T-helper 22 cell (primary cell): ENCODE measurements at places on chromosomes 1 and 21.

DNA sequence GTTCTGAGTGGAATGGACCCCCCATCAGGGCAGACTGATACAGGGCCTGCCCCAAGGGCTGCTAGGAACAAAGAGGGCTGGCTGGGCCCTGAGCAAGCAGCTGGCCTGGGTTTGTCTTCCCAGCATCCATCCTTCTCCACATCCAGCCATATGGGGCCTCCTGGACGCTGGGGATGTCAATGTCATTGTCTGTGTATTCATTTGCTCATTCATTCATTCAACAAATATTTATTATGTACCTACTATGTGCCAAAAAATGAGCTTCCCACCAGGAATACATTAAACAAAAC lies 15.6 kb upstream of the ECE1 start:
- no peak for DNase-seq

GRCh38 chr1:200979574-200980451 lies 43.7 kb downstream of the KIF21B start:
- peak; percentile 26 for DNase-seq

- DNase-seq = no peak
Observed at GRCh38 chr1:85605484-85606413, 25.2 kb downstream of the CCN1 start.

DNA sequence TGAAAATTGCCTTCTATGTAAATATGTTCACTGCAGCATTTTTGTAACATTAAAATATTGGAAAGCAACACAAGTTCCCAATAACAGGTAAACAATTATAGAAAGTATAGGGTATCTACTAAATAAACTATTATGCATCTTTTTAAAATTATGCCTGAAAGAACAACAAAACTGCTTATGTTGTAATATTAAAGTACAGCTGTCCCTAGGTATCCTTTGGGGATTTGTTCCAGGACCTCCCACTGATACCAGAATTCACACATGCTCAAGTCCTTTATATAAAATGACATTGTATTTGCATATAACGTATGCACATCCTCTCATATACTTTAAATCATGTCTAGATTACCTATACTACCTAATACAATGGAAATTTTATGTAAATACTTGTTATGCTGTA lies 121.8 kb upstream of the TNFSF4 start:
- no peak for DNase-seq

DNA sequence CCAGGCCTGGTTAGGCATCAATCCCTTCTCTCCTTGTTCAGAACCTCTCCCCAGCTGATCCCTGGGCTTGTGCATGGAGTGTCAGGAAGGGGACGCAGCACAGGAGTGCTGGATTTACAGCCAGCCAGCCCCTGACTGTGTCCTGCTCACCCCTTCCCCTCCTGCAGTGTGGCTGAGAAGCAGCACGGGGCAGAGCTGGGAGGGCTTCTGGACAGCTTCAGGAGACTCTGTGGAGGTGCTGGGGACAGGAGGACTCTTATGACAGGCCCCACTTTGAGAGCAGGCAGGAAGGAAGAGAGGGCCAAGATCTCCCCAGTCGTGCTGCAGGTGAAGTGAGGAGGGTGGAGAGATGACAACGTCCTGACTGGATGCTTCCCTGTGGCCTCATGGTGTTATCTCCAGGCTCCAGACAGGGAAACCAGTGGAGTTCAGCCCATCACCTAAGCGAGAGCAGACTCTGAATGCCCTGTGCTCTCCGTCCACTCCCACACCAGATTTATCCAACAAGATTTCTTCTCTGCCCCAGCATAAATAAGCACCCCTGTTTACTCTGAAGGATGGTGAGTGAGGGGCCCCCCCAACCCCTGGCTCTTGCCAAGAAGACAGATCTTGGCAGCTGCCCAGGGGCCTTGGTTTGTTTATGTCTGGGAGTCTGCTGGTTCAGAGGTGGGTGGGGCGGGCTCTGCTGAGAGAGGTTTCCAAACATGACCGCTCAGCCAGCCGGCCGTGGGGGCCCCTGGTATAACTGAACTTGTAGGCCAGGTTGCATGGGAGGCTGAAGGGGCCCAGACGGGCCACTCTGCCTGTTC lies 21.3 kb downstream of the TMCC2 start:
- DNase-seq = no peak
